ENCODE measurements at places on chromosomes 16 and 17.

- no peak for DNase-seq
Measured at GRCh38 chr17:71188811-71189492, 931.9 kb upstream of the SOX9 start.

- no peak for DNase-seq
Measured at GRCh38 chr16:1655269-1655807, 22.7 kb upstream of the JPT2 start.

DNA sequence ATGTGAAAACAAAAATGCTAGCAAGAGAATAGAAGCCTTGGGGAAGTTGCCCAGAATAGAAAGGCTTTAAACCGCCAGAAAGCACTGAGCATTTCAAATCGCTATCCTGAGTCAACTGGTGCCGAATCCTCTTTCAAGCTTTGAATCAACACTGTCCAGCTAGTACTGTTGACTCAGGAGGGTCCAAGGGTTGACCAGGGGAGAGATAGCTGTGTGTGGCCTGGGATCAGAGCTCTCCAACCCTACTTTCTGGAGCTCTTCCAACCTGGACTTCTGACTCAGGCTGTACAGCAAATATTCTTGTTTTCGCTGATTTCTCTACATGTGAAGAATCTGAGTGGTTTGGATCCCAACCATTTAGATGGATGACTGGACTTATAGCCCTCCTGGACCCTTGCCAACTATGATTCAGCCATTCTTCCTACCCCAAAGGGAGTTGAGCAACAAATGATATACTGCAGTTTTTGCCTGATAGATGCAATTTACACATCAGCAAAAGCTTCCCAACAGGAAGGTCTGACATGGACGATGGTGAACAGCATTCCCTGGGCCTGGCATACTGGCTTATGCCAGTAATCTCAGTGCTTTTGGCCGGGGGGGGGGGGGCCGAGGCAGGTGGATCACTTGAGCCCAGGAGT is 154.0 kb upstream of the SDK2 start:
- DNase-seq: no peak

- DNase-seq: no peak
Measured at GRCh38 chr16:88747588-88748301, 37.3 kb downstream of the PIEZO1 start.

- no peak for DNase-seq
Measured at GRCh38 chr16:79707876-79708275, 107.3 kb upstream of the MAF start.

- no peak for DNase-seq
Measured at GRCh38 chr16:57303021-57303909, 18.8 kb upstream of the PLLP start.

DNA sequence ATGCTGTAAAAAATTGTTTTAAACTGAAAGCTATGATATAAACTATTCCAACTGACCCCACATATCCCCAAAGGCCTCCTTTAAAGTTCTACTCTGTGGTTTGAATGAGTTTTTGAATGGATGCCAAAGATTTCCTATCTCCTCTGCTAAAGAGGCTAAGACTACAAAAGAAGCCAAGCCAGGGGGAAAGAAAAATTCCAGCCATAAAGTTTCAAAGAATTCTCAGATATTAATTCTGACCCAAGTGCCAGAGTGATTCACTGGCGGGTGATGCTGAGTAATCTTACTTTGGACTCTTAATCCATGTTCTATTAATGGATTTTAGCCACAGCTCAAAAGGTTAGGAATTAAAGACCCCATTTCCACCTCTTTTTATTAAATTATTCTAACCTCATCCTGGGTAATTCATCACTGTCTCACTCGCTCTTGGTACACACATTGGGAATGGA is 60.7 kb downstream of the HS3ST3A1 start:
- DNase-seq: no peak

All from T-helper 9 cell (primary cell).